ENCODE measurements at places on chromosomes 4 and X. TPM values are rescaled to one million over a fixed set of nuclear protein-coding genes. Genes with fewer than 3 reads are reported as not detected.

Gene CFAP97
- polyA plus RNA-seq = 7.8 TPM

Gene SPOCK3
- 0.39 TPM for polyA plus RNA-seq

Gene TDO2
- 5.4 TPM for polyA plus RNA-seq

Gene RRH
- polyA plus RNA-seq = not detected

Gene FGF16
- polyA plus RNA-seq = 0.03 TPM

Gene MSL3
- polyA plus RNA-seq = 16.8 TPM

Gene DMRTC1B
- not detected for polyA plus RNA-seq

Gene TEX13C
- not detected for polyA plus RNA-seq

Gene CLDN34
- polyA plus RNA-seq = 0.16 TPM

Gene RASSF6
- polyA plus RNA-seq = 30.1 TPM

Gene SLC16A2
- polyA plus RNA-seq = 1.2 TPM

Gene TCEANC
- 2.0 TPM for polyA plus RNA-seq

Gene MAGIX
- polyA plus RNA-seq = 24.0 TPM

Gene F9
- polyA plus RNA-seq = not detected

Gene RTL9
- 0.03 TPM for polyA plus RNA-seq

Gene CLNK
- polyA plus RNA-seq = not detected

Gene CAMK2D
- 24.3 TPM for polyA plus RNA-seq

Gene IDS
- polyA plus RNA-seq = 31.3 TPM

Gene ALPK1
- 5.5 TPM for polyA plus RNA-seq

Gene CPLX1
- polyA plus RNA-seq = 2.8 TPM

Gene AFAP1
- 9.6 TPM for polyA plus RNA-seq
